ENCODE measurements at places on chromosomes 7 and 10.

DNA sequence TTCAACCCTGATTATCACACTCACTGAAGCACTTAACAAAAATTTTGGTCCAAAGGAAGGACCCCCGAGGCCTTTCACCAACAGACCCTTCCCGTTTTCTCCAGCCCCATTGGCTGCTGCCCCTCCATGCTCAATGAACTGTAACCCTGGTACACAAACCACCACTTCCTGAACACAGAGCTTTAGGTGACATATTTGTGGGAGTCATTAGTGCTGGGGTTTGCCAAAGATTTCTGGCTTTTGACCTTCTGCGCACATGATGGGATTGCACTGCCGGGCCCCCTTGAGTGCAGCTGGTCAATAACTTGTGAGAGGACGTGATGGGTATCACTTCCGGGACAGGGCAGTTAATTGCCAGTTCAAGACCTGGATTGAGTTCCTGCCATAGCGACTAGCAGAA, 9.0 kb upstream of the CAMK1D start:
- DNase-seq = no peak

DNA sequence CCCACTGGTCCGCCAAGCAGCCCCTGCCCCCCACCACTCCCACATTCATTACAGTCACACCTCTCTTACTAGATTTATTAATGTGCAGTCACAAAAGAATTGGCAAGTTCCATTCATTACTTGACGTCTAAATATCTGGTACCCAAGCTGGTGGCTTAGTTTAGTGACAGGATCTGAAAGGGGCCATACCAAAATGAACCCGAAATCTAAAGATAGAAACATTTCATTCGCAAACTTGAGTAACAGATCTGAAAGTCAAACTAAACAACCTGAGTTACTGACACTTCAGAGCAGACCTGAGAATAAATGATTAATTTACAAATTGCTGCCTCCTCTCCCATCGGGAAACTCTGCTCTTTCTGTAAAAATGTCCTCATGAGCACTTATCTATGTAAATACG, 53.4 kb downstream of the TNS3 start:
- no peak for DNase-seq

DNA sequence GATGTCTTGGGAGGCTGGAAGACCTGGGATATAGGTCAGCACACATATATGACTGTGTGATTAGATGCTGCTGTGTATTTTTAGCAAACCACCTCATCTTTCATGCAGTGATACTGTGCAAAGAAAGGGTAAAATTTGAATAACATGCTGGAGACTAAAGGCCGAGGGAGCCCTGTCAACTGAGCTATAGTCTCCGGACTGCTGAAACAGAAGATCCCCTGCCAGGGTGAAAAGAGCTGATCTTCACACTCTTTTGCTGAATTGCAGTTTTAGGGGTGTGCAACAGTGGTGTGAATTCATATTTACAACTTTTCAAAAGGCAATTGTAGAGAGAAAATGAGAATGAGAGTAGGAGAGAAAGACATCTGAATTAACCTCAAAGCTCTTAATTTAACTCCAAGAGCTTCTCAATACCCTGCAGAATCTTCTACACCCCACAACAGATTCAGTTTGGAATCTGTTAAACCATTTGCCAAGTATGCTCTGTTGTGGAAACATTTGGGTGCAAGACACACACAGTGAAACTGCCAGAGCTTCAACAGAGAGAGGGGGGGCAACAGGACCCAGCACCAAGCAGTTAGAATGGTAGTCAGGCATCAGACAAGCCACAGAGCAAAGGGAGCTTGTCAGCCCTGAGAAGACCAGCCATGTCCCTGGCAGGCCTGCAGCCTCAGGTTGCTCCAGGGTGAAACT, 190.1 kb upstream of the STK17A start:
- no peak for DNase-seq

DNA sequence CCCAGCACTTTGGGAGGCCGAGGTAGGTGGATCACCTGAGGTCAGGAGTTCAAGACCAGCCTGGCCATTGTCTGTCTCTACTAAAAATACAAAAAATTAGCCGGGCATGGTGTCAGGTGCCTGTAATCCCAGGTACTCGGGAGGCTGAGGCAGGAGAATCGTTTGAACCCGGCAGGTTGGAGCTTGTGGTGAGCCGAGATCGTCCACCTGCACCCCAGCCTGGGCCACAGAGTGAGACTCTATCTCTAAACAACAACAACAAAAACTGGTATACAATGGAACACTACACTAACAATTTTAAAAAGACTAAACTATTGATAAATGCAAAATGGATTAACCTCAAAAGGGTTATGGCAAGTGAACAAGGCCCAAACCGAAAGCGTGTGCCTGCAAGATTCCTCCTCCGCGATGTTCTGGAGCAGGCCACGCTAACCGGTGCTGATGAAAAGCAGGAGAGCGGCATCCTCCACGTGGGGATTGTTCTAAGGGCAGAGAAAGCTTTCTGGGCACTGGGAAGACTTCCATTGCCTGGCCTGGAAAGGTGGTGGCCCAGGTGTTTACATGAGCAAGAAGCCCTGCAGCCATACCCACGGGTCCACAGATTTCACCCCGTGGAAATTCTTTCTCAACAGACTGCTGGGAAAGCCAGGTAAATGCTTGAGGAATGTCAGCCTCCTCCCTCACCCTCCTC, 53.8 kb downstream of the PDGFA start:
- no peak for DNase-seq

DNA sequence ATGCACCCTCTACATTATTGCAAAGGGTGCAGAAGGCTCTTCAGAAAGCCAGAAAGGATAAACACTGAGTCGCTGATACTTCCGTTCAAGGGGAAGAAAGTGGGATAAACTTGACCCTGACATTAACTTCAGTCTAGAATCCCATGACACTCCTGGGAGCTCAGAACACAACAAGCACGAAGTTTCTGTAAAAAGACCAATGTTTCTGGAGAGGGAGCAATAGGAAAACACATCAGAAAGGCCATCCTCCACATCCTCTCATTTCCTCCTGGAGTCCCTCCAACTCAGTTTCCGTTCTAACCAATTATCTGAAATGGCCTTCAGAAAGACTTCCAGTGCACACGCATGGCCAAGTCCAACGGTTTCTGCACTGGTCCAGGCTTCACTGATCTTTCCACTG, 113.5 kb downstream of the SORBS1 start:
- peak; percentile 24 for DNase-seq

GRCh38 chr7:25707768-25708620, 444.0 kb upstream of the NFE2L3 start:
- DNase-seq = no peak

GRCh38 chr7:142587578-142588191, 161.6 kb upstream of the PRSS1 start:
- DNase-seq = peak; percentile 19

- DNase-seq = no peak
Observed at GRCh38 chr10:70776455-70777005, 8.6 kb downstream of the TBATA start.

DNA sequence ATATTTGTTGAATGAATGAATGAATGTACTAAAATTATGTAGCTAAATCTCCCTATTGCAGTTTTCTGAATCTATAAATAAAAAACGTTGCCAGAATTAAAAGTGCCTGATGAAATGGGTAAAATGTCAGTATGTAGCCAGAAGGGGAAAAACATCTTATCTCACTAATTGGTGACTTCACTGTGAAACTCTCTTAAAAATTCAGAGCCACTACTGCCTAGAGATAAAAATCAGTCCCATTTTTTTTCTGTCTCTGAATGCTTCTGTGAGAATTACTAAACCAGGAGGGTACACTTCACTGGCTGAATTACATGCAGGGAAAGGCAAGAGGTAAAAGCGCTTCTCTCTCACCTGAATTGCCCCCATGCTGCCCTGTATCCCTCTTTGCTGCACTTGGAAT, 69.6 kb upstream of the HPS1 start:
- DNase-seq = no peak

Measured in mucosa of descending colon (tissue), 3 donors.